ENCODE measurements at places on chromosomes 12 and 14.

DNA sequence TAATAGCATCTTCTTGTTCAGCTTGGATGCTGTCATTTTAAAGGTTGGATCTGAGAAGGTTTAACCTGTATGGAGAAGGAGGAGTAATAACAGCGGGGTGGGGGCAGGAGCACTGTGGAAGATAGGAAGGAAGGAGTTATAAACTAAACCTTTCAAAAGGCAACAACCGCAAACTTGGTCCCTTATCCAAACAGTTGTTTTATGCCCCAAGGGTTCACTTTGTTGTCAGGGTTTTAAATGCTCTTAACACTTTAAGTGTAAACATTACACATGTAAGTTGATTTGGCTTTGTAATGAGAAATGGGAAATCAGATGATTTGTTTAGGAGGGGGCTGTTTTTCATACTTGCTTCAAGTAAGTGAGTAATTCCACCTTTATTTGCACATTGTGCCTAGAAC, 3.0 kb downstream of the NPAS3 start:
- peak; percentile 18 for DNase-seq

- DNase-seq: no peak
Measured at GRCh38 chr14:23058654-23059504, 1.6 kb upstream of the CDH24 start.

DNA sequence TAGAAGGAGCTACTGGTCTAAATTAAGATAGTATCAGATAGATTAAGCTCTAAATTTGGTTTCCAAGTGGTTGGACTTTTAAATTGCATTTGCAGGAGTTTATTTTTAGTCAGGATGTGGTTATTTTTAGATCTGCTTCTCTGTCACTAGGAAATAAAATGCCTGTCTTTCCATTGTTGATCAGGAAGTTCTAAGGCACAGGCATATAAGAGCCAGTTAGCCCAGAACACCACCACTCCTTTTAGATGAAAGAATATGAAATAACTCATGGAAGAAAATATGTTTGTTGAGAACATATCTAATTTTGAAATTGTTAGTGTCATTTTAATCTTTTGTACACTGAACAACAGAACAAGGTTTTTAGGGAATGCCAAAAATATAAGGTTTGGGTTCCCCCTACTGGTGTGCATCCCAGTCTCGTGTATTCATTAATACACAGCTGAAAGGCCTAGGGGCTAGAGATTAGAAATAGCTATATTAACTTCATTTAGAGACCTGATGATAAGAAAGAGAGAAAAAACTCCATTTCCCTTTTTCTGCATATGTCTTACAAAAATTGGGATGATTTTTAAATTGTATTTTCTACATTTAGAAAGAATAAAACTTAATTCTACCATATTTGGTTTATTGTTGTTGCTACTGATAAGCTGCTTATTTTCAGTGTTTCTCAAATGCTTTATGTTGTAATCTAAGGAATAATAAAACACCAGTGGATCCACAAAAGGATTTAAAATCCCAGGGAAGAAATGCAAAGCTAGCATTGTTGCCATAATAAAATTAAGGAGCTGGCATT, 67.2 kb downstream of the RIC8B start:
- peak; percentile 50 for DNase-seq

- DNase-seq: no peak
Measured at GRCh38 chr14:99522934-99523703, 41.9 kb downstream of the CCNK start.

- no peak for DNase-seq
Measured at GRCh38 chr14:102733326-102733725, 43.9 kb upstream of the TRAF3 start.

- no peak for DNase-seq
Measured at GRCh38 chr12:32027684-32028365, 68.6 kb downstream of the RESF1 start.

DNA sequence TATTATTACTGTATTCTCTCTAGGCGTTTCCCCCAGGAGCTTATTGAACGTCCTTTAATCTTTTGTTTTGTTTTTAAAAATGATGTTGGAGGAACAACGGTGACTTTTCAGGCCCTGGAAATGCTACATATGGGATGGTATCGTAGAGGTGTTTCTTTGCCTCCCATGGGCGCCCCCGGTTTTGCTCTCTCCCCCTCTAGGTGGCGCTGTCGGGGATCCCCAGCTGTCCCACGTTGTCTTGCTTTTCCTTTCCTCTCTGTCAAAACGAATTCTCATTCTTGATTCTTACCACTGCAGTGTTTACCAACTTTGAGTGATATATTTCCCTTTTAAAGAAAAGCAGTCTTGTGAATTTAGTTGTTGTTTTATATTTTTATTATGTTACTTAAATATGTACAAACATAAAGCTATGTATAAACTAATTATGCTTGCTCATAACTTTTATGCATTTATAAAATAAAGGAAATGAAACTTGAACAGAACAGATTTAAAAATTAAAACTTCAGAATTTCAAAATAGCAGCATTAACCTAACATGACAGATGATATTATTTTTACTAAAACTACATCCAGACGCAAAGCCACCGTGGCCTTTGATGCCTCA, 171.9 kb downstream of the RGS6 start:
- DNase-seq: no peak

DNA sequence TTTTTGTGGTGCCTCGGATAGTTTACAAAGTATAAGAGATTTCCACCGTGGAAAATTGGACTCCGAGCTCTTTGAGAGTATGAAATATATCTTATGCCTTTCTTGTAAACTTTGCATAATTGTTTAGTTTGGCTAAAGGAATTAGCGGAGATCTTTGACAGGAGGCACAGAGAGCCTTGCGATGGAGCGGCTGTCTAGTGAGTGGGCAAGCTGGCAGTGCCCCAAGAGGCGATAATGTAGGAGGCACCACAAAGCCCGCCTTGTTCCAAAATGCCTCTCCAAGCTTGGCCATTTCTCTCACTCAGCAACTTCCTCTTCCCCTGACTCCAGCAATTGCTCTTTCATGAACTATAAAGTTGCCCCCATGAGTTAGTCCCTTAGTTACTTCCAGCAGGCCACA, 270.1 kb upstream of the PRICKLE1 start:
- DNase-seq: no peak

DNA sequence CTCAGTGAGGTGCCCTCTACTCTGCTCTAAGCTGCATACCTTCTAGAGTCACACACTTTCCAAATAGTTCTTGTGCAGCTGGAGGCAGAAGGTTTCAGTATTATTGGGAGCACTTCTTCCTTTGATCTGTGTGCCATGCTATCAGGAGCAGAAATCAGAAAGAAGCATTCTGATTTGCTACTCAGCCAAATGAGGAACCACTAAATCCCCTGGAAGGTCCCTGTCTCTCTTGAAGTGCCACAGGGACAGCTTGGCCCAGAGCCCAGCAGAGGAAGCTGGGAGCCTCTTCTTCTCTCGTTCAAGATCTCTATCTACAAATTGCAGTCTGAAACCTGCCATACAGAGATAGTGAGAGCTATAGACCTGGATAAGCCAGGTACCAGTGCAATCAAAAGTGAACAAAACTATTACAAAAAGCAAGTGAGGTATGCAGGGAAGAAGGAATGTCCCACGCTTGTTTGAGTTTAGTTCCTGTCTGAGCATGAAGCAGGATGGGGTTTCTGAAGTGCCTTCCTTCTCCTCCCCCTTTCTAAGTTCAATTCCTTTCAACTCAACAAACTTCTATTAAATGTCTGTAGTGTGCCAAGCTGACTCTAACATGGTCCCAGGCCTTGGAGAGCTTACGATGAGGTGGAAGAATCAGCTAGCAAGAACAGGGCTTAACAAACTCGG, 100.9 kb upstream of the PARP11 start:
- no peak for DNase-seq

- no peak for DNase-seq
Measured at GRCh38 chr14:100901391-100902183, 1.9 kb downstream of the RTL1 start.

- DNase-seq: no peak
Measured at GRCh38 chr14:24817212-24818057, 183.4 kb upstream of the GZMB start.

DNA sequence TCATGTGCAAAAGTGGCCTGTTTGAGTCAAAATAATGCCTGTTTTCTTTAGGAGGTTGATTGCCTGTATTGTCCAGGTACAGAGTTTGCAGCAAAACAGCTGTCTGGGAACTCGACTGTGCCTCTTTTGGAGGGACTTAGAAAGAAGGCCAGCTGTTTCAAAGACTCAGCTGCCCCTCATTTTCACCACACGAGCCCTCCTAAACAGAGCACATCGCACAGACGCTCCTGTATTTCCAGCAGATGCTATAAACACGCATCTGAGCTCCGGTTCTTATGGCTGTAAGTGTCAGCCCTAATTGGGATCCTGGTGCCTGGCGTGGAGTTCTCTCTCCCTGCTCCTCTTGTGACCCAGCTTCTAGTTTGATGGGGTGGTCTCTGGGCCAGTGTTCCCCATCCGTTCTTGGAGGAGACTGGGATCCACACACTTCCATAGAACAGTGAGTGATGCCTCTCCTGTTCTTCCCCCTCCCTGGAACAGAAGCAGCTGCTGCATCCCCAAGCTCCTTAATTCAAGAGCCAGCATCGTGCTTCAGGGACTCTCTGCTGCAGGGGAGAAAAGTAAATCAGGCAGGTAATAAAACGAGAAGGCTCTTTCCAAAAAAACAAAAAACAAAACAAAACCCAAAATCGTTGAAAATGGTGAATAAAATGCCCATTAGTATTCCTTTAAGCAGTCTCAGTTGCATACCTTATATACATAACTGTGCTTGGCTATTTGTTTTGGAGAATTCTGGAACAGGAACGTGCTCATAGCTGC, 269.0 kb downstream of the SLC15A4 start:
- no peak for DNase-seq

DNA sequence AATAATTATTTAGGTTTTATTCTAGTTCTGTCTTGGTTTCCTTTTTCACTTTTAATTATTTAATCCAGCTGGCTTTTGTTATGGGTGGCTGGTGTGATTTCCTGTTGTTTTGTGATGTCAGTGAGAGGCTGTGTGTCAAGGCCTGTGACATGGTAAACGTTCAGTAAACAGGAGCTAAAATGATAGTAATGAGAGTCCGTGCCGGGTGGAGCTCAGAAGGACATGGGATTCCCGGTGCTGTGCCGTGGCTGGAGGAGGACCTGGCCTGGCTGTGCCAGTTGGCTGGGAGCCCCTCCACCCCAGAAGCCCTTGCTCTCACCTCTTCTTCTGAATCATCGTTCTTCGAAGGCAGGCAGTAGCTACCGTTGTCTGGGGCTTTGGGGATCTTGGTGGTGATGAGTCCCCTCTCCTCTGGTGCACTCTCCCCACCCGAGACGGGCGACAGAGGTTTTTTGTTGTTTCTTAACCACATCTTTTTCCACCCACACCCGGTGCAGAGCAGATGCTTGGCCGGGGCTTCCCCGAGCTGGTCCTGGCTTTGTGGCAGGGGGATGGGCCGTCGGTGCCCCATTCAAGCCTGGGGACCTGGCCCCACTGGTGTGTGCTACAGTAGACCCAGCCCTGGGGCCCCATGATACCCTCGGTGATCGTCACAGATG, 29.1 kb downstream of the SH2B3 start:
- DNase-seq: no peak

- DNase-seq: no peak
Measured at GRCh38 chr14:71141701-71142374, 234.6 kb downstream of the PCNX1 start.

DNA sequence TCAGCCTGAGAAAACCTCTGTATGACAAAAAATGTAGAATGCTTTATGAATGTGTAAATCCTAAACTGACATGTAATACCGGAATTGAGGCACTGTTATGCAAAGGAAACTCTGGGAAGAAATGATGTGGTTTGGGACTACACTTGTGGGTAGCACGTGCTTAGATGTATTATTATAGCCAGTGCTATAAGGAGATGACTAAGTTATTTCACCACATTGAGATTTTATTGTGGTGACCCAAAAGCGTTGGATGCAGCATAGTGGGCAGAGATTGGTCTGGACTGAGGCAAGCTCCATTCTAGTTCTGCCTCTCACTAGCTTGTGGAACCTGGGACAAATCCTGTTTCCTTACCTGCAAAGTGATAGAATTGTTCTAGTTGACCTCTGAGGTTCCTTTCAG, 172.2 kb downstream of the SNAPC1 start:
- DNase-seq: no peak

- DNase-seq: no peak
Measured at GRCh38 chr12:15218794-15219193, 2.4 kb downstream of the RERG start.

- peak; percentile 61 for DNase-seq
Measured at GRCh38 chr12:13000925-13001774, 1.1 kb upstream of the HEBP1 start.

GRCh38 chr12:62635649-62636048, 169.0 kb downstream of the MON2 start:
- DNase-seq: no peak

- DNase-seq: no peak
Measured at GRCh38 chr14:24399999-24400718, 1.4 kb downstream of the NYNRIN start.

- DNase-seq: no peak
Measured at GRCh38 chr12:7123806-7124522, 4.7 kb downstream of the RBP5 start.

DNA sequence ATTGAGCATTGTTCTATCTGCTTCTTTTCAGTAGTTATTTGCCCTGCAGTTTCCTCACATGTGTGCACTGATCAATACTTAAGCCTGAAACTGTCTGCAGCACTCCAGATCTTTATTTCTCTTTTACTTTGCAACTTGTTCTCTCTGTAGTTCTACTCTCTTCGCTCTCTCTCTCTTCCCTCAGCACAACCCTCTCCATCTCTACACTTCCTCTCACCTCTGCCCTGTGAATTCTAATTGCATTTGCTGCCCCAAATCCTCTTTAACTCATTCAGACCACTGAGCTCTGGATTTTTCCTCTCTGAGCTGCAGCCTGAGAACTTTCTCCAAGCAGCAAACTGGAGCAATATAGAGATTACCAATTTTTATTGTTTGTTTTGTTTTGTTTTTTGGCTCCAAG, 1035.5 kb downstream of the FSCB start:
- no peak for DNase-seq

DNA sequence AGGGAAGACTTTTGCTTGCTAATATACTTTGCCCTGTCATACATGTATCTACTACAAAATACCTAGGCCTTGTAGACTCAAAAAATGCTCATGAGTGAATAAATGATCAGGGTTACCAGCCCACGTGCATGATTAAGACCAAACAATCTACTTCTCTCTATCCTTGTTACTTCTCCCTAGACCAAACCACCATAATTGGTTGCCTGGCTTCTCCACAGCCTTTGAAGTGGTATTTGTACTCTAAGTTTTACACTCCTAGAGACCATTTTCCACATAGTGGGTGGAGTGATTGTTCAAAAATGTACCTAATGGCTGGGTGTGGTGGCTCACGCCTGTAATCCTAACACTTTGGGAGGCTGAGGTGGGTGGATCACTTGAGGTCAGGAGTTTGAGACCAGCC, 14.1 kb upstream of the RPS6KL1 start:
- DNase-seq: no peak

DNA sequence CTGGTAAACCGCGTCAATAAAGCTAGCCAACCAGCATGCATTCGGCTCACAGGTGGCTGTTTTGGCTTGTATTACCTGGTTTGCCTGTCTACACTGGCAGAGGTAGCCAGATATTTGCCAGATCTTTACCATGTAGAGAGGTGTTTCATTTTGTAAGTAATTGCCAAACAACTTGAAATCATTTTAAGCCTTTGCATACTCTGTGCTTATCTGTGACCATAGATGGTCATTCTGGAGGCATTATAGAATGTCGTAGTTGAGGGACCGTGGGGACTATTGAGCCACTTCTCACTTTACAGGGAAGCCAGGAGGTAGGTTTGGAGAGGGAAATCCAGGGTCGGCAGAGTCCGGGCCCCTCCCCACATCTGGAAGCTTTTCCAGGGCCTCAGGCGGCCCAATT, 5.9 kb downstream of the ADGRD1 start:
- DNase-seq: no peak
